ENCODE measurements at places on chromosomes 11 and 22. TPM values are rescaled to one million over a fixed set of nuclear protein-coding genes. Genes with fewer than 3 reads are reported as not detected.

The TEX12 gene
- not detected for total RNA-seq

The FAM111B gene
- 8.0 TPM for total RNA-seq

The ARHGAP42 gene
- 6.7 TPM for total RNA-seq

The KRTAP5-8 gene
- total RNA-seq = not detected

The SCGB2A2 gene
- total RNA-seq = not detected

The RPS13 gene
- 1,269 TPM for total RNA-seq

The EFCAB6 gene
- 0.39 TPM for total RNA-seq

The TCN2 gene
- 5.6 TPM for total RNA-seq

The CEP164 gene
- 21.0 TPM for total RNA-seq

The CALCA gene
- total RNA-seq = not detected

The DNAJB13 gene
- total RNA-seq = 0.56 TPM

The NNMT gene
- total RNA-seq = 357 TPM

The SNRPD3 gene
- 162 TPM for total RNA-seq

The SPON1 gene
- not detected for total RNA-seq

The ACCSL gene
- total RNA-seq = not detected

The RAB39A gene
- total RNA-seq = 0.61 TPM

The RPS3 gene
- 4,590 TPM for total RNA-seq

The PDGFB gene
- 2.9 TPM for total RNA-seq

The KRTAP5-7 gene
- not detected for total RNA-seq

The C11orf86 gene
- 61.9 TPM for total RNA-seq

The CD3E gene
- not detected for total RNA-seq

The CCDC15 gene
- 0.89 TPM for total RNA-seq

The MPEG1 gene
- total RNA-seq = not detected

The INSC gene
- total RNA-seq = 0.06 TPM

The LRRC74B gene
- total RNA-seq = not detected

The ARL2 gene
- 178 TPM for total RNA-seq

The SYCE3 gene
- not detected for total RNA-seq

The BTG4 gene
- total RNA-seq = 0.17 TPM

The SCGB1D2 gene
- not detected for total RNA-seq

The OR10A2 gene
- total RNA-seq = not detected

The APOA5 gene
- total RNA-seq = not detected

The POU2AF2 gene
- total RNA-seq = not detected

The PRG2 gene
- not detected for total RNA-seq

The MMP27 gene
- total RNA-seq = not detected

The SHANK2 gene
- 7.0 TPM for total RNA-seq

The PARVG gene
- total RNA-seq = not detected

The CLMP gene
- 26.7 TPM for total RNA-seq

The KRTAP5-10 gene
- not detected for total RNA-seq

The TRIM34 gene
- 2.7 TPM for total RNA-seq

The MISFA gene
- 1.3 TPM for total RNA-seq

The GGA1 gene
- total RNA-seq = 20.9 TPM

The PGA3 gene
- total RNA-seq = not detected

The BACE1 gene
- total RNA-seq = 11.3 TPM

The NAV2 gene
- 36.8 TPM for total RNA-seq

The RABL2B gene
- total RNA-seq = 18.9 TPM

The P2RY6 gene
- 2.8 TPM for total RNA-seq

The JHY gene
- 3.1 TPM for total RNA-seq

The OOSP4B gene
- not detected for total RNA-seq

The LMNTD2 gene
- total RNA-seq = 2.4 TPM

The PATE4 gene
- total RNA-seq = not detected

The EXT2 gene
- 51.9 TPM for total RNA-seq

The MUC2 gene
- 0.13 TPM for total RNA-seq

Measured in A549 treated with dexamethasone at 1 μM for 4 hours (cell line).